ENCODE measurements at places on chromosomes 16 and 17.

DNA sequence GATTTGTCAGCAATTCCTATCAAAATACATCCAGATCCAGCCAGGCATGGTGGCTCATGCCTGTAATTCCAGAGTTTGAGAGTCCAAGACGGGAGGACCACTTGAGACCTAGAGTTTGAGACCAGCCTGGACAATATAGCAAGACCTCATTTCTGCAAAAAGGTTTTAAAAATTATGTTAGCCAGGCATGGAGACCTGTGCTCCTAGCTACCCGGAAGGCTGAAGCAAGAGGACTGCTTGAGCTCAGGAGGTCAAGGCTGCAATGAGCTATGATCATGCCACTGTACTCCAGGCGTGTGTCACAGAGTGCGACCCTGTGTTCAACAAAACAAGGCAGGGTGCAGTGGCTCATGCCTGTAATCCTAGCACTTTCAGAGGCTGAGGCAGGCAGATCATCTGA lies 215.2 kb downstream of the CPPED1 start:
- no peak for DNase-seq

GRCh38 chr17:32111141-32111771 lies 31.0 kb upstream of the RHOT1 start:
- DNase-seq, result no peak

DNA sequence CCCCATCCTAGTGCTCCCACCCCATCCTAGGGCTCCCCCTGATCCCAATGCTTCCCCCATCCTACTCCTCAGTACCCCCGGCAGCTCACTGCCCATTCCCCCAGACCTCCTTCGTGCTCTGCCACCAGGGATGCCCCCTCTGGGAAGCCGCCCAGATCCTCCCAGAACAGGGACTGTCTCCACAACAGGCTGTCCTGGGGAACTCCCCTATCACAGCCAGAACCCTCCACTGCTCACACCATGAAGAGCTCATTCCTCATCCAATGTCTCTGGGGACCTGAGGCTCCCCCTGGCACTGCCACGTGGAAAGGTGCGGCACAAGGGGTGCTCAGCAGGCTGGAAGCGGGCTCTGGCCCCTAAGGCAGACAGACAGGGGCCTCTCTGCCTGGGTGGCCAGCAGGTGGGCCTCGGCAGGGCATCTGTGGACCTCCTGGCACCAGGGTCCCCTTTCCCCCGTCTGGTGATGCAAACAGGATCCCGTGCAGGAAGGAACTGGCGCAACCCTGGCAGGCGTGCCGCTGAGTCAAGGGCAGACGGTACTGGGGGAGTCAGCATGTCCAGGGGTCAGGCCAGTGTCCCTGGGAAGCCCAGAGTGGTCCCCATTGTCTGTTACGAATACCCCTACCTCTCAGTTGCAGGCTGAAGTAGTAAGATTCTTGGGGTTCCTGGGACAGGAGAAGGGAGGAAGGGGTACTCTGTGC lies 14.8 kb upstream of the PVALEF start:
- DNase-seq, result no peak

DNA sequence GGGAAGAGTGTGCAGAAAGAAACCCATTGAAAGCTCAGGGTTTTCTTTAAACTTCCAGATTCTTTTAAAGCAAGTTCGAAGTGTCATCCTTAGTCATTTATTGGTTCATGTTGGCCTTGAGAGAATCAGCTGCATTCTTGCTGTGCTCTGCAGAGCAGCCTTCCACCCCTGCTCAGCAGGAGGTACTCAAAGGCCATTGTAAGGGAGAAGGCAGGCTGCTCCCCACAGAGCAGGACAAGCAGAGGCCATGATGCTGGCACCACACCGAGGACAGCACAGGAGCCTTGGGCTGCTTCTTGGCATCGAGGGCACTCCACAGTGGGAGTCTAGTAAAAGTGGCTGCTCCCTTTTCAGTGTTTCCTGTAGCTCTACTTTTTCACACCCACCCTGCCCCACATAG lies 29.6 kb downstream of the NMT1 start:
- DNase-seq, result no peak

DNA sequence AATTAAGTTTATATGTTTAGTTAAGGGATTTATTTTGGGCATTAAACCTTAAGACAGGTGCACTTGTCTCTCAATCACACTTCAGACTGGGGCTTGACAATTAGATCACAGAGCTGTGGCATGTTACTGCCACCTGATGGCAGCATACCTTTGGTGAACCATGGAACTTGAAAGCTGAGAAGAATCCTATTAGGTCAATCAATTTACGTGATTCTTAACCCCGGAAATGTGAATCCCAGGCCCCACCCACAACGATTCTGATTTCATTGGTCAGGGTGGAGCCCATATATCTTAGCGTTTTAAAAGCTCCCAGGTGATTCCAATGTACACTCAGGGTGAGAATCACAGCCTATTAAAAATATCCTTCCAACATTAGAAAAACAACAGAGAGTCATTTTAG lies 91.0 kb downstream of the GSG1L start:
- DNase-seq, result no peak

- DNase-seq, result no peak
Observed at GRCh38 chr16:19588661-19589060, 33.2 kb downstream of the VPS35L start.

DNA sequence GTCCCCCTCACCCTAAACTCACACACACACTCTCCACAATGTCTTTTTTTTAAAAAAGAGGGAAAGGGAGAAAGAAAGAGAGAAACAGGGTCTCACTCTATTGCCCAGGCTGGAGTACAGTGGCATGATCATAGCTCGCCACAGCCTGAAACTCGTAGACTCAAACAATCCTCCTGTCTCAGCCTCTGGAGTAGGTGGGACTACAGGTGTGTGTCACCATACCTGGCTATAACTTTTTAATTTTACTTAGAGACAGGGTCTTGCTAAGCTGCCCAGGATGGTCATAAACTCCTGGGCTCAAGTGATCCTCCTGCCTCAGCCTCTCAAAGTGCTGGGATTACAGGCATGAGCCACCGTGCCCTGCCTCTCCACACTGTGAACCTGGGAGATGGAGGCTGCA lies 24.9 kb downstream of the LITAF start:
- no peak for DNase-seq

- no peak for DNase-seq
Observed at GRCh38 chr17:12510535-12510934, 155.2 kb upstream of the MYOCD start.

DNA sequence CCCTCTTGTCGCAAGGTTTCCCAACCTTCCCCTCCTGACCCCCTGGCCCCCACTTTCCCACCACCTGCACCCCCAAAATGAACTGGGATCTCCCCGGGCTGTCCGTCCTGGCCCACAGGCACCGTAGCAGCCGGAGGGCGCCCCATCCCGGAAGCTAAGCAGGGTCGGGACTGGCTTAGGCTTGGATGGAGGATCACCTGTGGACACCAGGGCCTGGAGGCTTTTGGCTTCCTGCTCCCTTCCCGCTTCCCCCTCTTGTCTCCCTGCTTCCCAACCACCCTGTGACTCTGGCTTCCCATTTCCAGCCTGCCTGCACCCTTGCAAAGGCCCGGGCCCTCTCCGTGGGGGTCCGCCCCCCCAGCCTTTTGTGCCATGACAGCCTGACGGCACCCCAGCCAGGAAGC lies 2291.3 kb downstream of the TP53TG3F start:
- no peak for DNase-seq

DNA sequence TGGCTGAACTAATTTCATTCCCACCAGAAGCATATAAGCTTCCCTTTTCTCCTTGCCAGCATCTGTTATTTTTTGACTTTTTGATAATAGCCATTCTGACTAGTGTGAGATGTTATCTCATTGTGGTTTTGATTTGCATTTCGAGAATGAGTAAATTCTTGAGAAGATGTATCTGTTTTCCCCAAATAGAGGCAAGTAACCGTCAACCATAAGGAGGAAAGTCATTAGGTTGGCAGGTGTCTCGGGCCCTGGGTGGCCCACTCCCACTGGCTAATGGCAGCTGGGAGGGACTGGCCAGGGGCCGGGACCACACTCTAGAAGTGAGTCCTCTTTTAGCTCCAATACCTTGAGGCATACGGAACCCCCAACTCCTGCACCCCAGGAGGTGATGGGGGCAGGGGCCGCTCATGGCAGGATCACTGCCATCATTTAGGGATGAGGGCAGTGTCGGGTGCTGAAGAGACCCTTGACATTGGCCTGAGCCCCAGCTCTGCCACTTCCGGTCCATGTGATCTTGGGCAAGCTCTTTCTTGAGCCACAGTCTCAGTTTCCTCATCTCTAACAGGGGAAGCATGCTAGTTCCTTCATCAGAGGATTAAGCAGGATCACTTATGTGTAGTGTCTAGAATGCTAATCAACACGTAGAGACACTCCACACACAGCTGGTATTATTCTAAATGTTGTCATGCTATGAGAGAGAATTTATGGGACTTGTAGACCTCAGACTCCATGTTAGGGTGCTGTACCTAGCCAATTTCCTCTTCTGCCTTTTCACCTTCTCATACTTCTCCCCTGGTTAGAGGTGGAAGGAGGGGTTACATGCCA lies 44.3 kb downstream of the RGS9 start:
- DNase-seq, result no peak

DNA sequence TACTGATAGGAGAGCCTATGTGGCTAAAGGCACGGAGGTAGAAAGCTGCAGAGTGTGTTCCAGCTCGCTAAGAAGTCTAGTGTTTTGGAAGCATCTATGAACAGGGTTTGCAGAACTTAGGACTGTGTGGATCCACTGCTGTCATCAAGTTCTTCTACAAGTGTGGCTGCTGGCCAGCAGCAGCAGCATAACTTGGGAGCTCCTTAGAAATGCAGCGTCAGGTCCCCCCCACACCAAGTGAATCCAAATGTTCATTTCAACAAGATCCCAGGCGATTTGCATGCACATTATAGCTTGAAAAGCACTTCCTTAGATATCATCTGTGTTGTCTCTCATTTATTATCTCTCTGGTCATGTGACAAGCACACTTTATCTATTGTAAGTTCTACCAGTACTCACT lies 131.9 kb upstream of the SHISA6 start:
- DNase-seq, result no peak

GRCh38 chr16:48901712-48902374 lies 291.9 kb upstream of the N4BP1 start:
- DNase-seq, result no peak

DNA sequence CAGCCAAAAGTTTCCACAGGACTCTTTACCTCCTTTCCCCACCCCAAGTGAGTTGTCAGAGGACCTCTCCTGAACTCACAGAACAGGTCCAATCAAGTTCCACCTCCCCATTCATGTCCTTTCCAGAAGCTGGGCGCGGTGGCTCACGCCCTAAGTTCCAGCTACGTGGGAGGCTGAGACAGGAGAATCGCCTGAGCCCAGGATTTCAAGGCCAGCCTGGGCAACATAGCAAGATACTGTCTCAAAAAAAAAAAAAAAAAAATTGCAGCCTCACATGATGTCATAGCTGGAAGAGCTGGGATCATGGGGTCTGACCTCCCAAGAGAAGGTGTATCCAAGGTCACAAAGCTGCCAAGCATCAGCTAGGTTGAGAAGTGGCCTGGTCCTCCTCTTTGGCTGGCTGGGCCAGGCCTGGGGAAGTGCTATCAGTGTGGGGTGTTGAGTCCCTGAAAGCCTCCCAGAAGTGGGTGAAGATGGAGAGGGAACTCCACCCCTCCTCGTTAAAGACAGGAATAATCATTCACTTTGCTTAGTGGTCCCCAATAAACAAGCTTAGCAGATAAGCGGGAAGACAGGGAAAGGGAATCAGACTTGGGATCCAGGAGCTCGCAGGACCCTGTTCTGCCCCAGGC lies 5.5 kb upstream of the MNT start:
- no peak for DNase-seq

- DNase-seq, result no peak
Observed at GRCh38 chr17:17987901-17988300, 15.2 kb downstream of the DRC3 start.

DNA sequence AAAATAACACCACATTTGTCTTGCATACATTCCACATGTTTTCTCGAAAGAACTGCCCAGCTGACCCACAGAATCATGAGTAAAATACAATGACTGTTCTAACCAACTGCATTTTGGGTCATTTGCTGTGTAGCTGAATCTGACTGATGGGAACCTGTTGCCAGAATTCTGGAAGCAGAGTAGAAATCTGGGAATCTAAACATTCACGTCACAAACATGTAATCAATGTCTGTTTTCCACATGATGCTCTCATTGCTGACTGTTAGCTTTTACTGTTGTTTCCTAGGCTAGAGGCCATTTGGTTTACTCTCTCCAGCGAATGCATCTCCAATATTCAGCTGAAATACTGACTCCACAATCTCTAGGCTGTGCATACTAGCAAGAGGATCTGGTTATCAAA lies 710.1 kb downstream of the KCNJ2 start:
- no peak for DNase-seq

DNA sequence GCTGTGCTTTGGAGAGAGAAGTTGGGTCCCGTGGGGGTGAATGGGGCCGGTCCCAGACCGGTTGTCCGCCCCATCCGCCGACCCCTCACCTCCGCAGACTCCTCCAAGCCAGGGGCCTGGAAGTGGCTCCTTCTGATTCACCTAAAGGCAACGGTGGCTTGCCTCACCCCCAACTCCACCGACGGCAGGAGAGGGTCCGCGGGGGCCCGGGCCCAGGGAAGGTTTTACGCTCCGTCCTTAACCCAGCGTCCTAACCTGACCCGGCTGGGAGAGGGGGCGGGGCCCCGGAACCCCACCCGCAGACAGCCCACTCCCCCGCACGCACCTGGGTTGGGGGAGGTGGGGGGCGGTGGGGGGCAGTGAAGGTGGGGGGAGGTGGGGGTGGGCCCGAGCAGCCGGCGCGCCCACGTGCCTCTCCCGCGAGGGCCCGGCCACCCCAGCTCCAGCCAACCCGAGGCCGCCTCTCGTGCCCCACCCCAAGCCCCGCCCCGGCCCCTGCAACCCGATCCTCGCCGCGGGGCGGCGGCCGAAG lies 12.7 kb upstream of the CD300A start:
- peak; percentile 50 for DNase-seq

- DNase-seq, result no peak
Observed at GRCh38 chr17:6075050-6075449, 4.9 kb downstream of the WSCD1 start.

DNA sequence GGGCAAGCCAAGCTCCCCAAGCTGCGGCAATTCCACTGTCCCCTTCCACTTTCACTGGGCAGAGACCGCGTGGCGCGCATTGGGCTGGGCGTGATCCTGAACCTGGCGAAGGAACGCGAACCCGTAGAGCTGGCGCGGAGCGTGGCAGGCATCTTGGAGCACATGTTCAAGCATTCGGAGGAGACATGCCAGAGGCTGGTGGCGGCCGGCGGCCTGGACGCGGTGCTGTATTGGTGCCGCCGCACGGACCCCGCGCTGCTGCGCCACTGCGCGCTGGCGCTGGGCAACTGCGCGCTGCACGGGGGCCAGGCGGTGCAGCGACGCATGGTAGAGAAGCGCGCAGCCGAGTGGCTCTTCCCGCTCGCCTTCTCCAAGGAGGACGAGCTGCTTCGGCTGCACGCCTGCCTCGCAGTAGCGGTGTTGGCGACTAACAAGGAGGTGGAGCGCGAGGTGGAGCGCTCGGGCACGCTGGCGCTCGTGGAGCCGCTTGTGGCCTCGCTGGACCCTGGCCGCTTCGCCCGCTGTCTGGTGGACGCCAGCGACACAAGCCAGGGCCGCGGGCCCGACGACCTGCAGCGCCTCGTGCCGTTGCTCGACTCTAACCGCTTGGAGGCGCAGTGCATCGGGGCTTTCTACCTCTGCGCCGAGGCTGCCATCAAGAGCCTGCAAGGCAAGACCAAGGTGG lies 9.8 kb downstream of the SARM1 start:
- DNase-seq, result no peak

GRCh38 chr16:85072076-85072860 lies 40.0 kb downstream of the CIBAR2 start:
- DNase-seq, result no peak

All from activated T-helper 1 cell treated with Interleukin-2 at 50 U/mL for 16 hours (primary cell).